ENCODE measurements at places on chromosomes 6 and 20.

- DNase-seq = no peak
Observed at GRCh38 chr6:167298127-167298526, 7.0 kb downstream of the UNC93A start.

GRCh38 chr6:169370054-169370453, 116.4 kb upstream of the THBS2 start:
- no peak for DNase-seq

- DNase-seq = no peak
Observed at GRCh38 chr6:134603561-134603960, 285.6 kb upstream of the SGK1 start.

- DNase-seq = no peak
Observed at GRCh38 chr6:77361018-77361417, 102.3 kb downstream of the HTR1B start.

DNA sequence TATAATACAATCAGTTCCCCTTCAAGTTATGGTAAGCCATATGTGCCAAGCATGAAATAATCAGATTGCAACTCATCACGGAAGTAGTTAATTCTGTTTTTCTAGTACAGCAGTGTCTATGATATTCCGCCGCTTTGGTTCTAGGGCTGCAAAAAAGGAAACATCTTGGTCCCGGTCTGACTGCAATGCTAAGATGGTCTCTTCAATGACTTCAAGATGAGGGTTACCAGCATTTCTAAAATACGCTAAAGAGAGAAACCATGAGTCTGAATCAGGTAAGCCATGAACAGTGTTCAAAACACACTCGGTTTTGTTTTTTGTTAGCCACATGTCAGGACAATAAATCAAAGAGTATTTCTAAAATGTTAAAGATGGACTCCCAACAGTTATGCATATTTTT, 3.2 kb upstream of the ANKRD60 start:
- no peak for DNase-seq

DNA sequence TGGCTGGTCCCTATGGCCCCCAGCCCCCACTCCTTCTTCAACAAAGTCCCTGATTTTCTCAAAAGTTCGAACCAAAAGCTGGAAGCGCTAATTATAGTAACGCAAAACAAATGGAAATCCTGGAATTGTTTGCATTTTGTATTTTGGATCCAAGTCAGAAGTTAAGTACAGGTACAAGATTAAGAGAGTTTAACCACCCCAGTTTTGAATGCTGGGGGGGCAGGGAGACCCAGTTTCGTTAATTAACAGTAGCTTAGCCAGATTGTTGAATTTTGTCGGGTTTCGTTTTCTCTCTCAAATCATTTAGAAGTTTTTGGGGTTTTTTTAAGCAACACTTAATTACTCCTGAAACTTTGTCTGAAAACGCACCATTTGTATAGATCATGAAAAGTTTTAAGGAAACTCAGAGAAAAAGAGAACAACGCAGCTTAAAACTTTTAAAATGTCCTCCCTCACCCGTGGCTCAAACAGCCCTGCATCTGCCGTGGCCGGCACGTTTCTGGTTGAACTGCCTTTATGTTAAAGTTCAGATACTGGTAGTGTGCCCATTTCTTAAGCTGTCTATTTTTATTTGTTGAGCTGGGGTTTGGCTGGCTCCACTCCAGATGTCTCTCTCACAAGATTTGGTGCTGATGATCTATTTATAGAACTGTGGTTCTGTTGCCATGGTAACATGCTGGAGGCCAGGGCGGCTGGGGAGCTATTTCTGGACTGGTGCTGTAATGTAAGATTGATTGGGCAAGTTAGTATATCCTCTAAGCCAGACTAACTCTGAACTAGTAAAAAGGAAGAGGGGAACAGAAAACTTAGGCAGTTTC, 55.0 kb downstream of the GNAS start:
- DNase-seq = peak; percentile 48

DNA sequence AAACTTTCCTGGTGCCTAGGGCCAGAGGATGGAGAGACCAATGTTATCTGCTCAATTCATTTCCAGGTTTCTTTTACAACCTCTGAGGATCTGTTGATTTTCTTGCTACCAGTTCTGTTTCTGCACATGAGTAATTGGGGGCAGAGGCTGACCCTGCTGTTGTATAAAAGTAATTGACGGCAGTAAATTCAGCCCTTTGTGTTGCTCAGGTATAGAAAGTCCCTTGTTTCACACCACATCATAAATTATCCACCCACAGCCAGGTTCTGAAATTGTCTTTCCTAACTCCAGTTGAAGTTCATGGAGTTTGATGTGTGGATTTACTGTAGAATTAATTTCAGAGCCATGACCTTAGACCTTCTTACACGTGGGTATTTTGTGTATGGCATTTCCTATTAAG, 107.4 kb upstream of the GRIK2 start:
- no peak for DNase-seq
